ENCODE measurements at places on chromosomes 3 and 15. TPM values are rescaled to one million over a fixed set of nuclear protein-coding genes. Genes with fewer than 3 reads are reported as not detected.

The PATL2 gene
- total RNA-seq = 0.71 TPM

GRCh38 chr3:175941352-175941751, 1082.2 kb downstream of the NAALADL2 start:
- DNase-seq = no peak

- DNase-seq = no peak
Observed at GRCh38 chr3:41874022-41874421, 87.9 kb downstream of the ULK4 start.

GRCh38 chr15:42332331-42332730, 27.0 kb upstream of the CAPN3 start:
- DNase-seq = no peak

Measured in MCF 10A (cell line).